ENCODE measurements at places on chromosomes 1 and 21.

- DNase-seq, result no peak
Observed at GRCh38 chr1:160144921-160145320, 6.5 kb upstream of the ATP1A4 start.

DNA sequence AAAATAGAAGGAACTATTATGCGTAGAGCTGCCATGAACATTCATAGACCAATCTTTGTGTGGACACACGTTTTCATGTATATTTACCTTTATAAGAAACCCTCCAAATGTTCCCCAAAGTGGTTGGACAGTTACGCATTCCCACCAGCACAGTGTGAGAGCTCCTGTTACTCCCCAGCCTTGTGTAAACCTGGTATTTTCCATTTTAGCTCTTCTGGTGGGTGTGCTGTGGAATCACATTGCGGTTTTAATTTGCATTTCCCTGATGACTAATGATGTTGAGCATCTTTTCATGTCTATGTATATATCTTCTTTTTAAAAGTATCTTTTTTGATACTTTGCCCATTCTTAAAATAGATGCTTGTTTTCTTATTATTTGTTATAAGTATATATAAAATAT lies 3.2 kb upstream of the UBASH3A start:
- no peak for DNase-seq

GRCh38 chr1:213333121-213333520 lies 282.1 kb downstream of the RPS6KC1 start:
- DNase-seq, result no peak

GRCh38 chr1:77322061-77322900 lies 40.5 kb downstream of the AK5 start:
- no peak for DNase-seq

- DNase-seq, result no peak
Observed at GRCh38 chr1:119379117-119379516, 10.5 kb downstream of the HAO2 start.

GRCh38 chr21:28402616-28402989 lies 590.1 kb downstream of the LTN1 start:
- no peak for DNase-seq

DNA sequence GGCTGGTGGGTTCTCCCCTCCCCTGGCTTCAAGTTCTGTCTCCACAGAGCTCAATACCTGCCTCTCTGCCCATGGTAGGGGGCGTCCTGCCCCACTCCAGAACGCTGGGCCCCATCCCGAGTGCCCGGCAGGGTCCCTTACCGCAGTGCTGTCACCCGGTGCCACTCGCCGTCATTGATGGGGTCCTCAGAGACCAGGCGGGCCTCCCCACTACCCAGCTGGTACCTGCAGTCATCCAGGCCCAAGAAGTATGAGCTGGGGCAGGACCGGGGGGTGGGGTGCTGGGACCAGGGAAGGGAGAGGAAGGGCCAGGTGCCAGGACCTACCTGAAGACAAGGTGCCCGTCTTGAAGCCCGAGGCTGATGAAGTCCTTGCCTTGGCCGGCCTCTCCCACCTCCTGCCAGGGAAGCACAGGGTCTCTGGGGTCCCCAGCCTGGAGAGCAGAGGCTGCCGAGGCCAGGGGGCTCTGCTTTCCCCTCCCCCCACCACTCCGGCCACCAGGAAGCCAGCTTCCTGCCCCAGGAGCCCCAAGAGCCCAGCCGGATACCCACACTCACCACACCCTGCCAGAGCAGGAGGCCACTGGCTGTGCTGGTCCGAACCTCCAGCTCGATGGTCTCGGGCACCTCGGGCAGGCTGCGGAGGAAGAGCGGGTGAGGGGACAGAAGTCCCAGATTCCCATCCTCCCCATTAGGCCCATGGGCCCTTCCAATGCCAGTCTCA lies 12.1 kb downstream of the LDLRAD2 start:
- DNase-seq, result no peak

DNA sequence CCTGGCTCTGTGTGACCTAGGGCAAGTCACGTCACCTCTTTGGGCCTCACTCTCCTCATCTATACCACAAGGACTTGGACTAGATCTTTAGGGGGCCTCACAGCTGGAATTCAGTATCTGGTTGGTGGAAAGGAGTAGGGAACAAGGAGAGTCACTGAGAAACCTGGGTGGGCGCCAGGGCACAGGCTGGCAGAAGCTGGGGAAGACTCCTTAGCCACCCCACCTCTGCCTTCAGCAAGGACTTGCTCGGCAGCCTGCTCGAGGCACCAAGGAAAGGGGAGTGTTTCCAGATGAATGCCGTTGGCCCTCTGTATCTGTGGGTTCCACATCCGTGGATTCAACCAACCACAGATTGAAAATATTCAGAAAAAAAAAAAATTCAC lies 1.2 kb upstream of the OPTC start:
- no peak for DNase-seq

GRCh38 chr21:46144464-46145070 lies 10.8 kb downstream of the FTCD start:
- DNase-seq, result no peak
